ENCODE measurements at places on chromosomes 12 and 14.

DNA sequence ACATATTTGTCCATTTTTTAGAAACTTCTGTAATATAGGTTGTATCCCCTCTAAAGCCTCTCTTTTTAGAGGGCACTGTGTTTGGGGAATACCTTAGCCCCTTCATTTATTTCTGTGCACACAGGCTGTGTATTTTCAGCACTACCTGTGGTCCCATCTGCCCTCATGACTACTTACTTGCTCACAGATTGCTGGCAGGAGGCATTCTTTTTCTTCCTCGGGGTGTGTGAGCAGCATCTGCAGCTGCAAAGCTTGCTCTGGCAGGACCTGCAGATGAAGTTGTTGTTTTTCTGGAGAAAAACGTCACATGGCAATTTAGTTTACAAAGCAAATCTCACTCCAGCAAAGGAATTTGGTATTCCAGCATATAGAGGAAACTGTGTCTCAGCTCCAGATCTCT is 24.3 kb downstream of the ANG start:
- no peak for DNase-seq

DNA sequence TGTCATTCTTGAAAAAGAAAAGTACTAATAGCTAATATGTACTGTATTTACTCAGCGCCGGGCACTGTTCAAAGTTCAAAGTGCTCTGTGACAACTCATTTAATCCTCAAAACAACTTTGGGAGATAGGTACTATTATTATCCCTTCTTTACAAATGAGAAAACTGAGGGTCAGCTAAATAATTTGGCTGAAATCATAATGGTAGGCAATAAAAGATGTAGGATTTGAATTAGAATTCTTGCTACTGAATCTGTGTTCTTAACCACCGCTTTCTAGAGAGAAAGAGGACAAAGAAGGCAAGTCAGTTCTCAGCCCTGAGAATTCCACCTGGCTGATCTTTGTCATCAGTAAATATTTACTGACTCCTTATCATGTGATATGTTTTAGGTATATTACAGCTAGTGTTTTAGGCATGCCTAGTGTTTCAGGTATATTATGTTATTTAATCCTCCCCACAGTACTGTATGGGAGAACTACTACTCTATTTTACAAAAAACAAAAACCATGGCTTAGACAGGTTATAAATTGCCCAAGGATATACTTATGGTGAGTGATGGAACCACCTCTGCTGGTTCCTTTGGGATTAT is 205.7 kb upstream of the GZMB start:
- no peak for DNase-seq

DNA sequence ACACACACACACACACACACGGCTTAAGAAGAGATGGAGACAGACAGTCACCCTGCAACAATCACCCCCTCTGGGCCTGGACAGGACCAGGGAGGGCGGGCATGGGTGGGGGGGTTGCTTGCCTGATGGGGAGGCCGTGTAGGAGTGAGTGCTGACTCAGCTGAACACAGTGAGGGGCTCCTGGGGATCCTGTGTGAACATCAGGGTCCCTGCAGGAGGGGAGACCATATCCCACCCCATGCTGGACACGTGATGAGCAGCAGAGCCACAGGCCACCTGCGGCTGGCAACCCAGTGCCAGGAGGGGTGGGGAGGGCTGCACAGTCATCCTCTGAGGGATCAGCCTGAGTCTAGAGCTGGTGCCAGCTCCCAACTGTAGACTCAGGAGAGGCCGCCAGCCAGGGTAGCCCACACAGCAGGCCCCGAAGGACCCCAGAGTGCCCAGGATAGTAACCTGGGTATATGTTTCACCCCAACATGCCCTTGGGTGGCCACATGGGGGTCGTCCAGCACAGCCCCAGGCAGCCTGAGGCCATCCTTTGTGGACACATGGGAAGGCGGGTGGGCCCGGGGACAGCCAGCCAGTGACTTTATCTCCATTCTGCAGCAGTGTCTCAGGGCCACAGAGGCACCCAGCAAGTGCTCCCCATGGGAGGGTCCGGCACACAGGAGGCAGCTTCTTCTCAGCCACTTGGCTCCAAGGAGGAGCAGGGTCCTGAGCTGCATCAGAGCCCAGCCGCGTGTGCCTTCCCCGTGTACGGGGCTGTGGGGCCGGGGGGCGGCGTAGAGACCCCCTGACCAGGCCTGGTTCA is 73.7 kb upstream of the SFSWAP start:
- no peak for DNase-seq

- DNase-seq = no peak
These were observed 51.2 kb downstream of the PITPNM2 start for GRCh38 chr12:123099560-123100192.

DNA sequence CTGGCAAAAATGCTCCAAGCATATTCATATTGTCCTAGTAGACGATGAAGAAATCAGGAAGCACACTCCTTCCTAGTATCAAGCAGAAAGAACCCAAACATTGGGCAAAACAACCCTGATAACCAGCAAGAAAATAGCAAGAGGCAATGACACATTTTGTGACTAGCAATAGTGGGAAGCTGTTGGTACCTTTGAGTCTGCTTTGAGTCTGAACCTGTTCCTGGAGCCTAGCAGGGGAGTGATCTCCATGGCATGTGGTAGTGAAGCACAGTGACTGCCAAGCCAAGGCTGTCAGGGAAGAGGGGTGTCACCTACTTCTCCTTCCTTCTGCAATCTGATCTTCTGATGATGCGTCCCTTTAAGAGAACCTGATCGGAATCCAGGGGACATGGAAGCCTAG is 533.9 kb downstream of the VRK1 start:
- DNase-seq = no peak

DNA sequence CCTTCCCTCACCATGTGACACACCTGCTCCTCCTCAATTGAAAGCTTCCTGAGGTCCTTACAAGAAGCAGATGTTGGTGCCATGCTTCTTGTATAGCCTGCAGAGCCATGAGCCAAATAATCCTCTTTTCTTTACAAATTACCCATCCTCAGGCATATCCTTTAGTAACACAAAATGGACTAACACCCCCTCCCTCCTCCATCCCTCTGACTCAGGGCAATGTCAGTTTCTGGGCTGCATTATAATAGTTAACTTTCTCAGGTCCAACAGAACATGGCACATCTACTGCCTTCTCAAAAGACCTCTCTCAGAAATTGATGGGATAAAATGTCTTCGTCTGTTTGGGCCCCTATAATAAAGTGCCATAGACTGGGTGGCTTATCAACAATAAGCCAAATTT is 287.0 kb downstream of the DPF3 start:
- DNase-seq = no peak

DNA sequence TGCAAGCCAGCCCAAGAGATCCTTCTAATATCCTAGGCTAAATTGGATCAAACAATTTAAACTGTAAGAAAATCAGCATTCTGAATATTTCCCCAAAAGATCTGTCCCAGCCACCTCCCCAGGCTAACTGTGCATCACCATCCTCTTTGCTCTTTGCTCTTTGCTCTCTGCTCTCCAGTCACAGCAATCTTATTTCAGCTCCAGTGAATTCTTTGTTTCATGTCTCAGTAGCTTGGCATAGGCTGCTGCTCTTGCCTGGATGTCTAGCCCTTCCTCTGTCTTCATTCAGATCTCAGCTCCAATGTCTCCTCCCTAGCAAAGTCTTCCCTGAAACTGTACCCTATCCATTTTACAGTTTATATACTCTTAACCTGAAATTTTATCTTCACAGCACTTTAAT is 399.8 kb upstream of the USP15 start:
- DNase-seq = no peak

- no peak for DNase-seq
These were observed 55.7 kb downstream of the TMX1 start for GRCh38 chr14:51295646-51296263.

DNA sequence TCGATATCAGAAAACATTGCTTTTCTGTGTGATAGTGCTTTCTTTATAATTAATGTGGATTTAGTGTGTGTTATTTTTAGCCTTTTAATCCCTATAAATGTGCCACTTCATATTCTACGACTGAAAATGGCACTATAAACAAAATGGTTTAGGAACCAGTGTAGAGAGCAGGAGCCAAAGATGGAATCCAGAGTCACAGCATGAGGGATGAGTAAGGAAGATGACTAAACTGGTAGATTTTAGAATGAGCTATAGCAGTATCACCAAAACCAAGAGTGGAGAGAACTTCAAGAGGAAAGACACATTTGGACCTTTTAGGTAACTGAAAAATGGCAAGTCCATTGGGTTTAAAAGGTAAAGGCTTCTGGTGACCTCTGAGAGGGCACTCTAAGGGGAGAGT is 887.2 kb downstream of the NRXN3 start:
- no peak for DNase-seq

DNA sequence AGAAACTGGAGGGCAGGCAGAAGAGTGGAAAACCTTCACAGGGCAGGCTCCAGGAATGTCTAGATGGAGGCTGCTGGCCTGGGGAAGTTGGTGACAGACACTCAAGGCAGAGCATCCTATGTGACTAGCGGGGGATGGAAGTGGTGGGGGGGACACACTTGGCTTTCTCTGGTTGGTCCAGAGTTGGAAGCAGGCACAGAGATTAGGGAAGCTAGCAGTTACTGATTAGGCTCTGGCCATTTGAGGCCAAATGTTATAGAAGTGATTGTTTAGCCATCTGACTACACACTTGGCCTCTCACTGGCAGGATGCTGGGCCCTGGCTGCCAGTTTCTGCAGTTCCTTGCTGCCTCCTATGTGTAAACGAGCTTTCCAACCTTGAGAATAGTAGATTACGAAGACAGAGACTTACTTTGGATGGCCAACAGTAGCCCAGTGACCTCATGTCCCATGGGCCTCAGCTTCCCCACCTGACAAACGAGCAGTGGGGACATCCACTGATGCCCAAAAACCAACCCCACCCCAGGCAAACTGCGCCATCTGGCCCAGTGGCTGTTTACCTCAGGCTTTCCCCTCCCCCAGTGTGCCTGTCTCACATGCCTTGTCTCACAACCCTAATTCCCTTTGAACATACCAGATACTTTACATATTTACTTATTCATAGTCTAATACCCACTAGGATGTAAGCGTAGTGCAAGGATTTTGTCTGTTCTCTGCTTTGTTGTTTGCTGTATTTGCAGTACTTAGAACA is 102.7 kb downstream of the PAPLN start:
- no peak for DNase-seq

DNA sequence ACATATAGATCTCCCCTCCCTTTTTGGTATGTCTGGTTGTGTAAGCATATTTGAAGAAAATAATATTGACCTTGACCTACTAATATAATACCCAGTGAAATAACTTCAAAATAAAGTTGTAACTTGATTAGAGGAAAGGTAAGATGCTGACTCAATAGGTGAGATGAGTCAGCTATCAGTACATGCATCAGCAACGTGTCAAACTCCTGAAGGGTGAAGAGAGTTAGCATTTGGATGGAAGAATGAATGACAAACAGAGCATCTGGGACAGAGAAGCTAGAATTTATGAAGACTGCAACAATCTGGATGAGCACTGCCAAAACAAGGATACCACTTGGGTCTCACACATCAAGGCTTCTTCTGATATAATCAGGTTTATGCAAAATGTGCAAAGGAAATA is 74.9 kb downstream of the PPP2R5E start:
- no peak for DNase-seq

GRCh38 chr12:52515319-52515646 is 4.9 kb downstream of the KRT5 start:
- no peak for DNase-seq

DNA sequence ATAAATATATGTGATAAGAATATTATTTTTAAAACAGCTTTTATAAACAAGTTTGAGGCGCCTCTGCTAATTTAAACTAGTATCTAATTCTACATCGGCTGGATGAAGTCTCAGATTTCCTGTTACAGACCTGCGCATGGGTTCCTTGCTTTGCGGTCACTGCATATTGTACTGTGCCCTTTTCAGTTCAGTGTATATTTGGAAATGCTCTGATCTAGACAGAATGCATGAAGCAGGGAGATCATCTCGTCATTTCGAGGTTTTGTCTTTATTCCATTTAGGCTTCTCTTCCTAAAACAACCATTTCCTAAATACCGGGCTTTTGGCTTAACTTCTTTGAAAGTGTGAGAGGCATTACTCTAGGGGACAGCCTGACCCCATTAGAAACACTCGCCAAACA is 25.6 kb downstream of the CRACR2A start:
- DNase-seq = no peak

- no peak for DNase-seq
These were observed 24.5 kb downstream of the SAMD4A start for GRCh38 chr14:54591461-54591860.

GRCh38 chr12:68835333-68835908 is 27.4 kb downstream of the MDM2 start:
- DNase-seq = no peak

DNA sequence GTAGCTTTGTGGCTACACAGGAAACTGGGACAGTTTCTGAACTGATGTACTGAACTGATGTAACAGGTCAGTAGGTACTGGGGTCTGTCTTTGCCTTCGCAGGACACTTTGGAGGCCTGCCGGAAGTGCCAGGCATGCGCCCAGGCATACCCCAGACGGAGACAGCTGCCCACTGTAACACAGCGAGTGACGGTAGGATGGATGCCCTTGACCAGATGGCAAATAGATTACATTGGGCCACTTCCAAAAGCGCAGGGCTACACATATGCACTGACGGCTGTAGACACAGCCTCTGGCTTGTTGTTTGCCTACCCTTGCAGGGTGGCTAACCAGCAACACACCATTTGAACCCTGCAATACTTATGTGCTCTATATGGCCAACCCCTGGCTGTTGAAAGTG is 94.1 kb upstream of the TMPO start:
- no peak for DNase-seq

DNA sequence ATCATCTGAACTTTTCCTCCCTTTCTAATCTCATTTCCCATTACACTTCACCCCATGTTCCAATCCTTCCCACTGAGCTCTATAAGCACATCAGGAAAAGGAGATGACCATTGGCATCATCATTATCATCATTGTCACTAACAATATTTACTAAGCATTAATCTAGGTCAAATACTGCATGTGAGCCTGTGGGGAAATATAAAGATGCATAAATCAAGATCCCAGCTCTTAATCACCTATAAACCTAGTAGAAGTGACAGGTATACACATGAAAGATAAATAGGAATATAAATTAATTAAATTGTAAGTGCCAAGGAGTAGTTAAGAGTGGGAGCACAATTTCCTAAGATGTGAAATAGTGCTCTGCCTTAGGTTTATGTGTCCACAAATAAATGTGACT is 100.6 kb downstream of the OTOGL start:
- DNase-seq = no peak

GRCh38 chr12:18383203-18383602 is 121.9 kb downstream of the PIK3C2G start:
- DNase-seq = no peak

GRCh38 chr12:118361092-118361404 is 11.7 kb downstream of the TAOK3 start:
- DNase-seq = no peak
